NCI-H1417 (cell line): ENCODE measurements at places on chromosomes 7 and 10.

DNA sequence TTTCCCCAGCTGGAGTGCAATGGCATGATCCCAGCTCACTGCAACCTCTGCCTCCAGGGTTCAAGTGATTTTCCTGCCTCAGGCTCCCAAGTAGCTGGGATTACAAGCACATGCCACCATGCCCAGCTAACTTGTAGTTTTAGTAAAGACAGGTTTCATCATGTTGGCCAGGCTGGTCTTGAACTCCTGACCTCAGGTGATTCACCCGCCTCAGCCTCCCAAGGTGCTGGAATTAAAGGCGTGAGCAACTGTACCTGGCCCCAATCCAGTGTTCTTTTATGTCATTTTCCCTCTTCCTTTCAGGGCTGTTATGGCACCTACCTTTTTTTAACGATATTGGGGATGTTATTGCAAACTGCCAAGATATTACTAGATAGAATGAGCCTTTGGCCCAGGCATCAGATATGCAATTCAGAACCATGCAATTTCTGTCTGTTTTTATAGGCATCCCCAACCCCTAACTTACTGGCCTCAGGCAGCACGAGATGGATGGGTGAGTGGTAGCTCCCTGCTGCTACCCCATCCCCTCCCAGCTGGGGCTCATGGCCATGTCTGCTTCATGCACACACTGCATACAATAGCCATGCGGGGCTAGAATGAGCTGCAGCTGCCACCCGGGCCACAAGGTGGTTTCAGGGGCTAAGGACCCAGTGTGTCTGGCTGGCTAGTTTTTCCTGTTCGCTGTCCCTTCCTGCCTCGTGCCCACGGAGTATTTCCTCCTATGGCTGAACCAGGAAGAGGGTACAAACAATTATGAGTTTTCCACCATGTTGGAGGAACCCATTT lies 1080.1 kb upstream of the SORCS1 start:
- DNase-seq: no peak

DNA sequence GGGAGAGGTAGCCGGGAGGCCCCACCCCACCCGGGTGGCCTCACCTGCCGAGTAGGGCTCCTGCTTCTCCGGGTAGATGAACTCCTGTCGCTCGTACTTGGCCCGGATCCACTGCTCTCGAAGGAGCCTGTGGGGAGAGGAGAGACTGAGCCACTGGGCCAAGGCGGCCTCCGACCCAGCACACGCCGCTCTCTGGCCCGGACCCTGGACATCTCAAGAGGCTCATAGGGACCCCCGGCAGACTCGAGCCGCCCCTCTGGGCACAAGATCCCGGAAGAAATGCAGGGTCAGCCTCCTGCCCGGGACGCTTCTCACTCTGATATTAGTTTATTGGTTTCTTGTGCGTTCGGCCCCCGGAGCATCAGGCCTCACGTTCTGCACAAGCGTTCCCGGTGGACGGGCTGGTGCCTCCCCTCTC lies 34.5 kb downstream of the ADAP1 start:
- no peak for DNase-seq

- no peak for DNase-seq
Observed at GRCh38 chr7:29330136-29330535, 135.6 kb downstream of the CHN2 start.

DNA sequence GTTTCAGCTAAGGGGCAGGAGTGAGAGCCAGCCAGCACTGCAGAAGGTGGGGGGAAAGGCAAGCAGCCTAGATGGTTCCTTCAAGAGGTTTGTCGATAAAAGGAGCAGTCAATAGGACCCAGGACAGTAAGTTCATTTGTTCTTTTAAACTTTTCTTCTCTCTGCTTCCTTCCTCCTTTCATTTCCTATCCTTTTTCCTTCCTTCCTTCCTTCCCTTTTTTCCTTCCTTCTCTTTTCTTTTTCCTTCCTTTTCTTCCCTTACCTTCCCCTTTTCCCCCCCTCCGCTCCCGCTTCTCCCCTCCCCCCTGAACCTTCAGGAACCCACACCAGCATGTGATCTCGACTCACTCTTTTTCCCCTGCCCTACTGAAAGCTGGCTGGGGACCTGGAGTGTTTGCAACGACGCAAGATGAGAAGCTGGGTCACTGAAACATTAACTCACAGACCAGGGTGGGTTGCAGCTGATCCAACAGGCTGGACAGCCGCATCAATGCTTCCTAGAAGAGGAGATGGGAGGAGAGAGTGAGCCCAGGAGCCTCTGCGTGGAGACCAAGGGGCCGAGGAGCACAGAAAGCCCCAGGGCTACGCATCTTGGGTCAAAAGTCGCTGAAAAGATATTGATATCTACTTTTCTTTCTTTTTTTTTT lies 103.4 kb upstream of the SDK1 start:
- DNase-seq: no peak

DNA sequence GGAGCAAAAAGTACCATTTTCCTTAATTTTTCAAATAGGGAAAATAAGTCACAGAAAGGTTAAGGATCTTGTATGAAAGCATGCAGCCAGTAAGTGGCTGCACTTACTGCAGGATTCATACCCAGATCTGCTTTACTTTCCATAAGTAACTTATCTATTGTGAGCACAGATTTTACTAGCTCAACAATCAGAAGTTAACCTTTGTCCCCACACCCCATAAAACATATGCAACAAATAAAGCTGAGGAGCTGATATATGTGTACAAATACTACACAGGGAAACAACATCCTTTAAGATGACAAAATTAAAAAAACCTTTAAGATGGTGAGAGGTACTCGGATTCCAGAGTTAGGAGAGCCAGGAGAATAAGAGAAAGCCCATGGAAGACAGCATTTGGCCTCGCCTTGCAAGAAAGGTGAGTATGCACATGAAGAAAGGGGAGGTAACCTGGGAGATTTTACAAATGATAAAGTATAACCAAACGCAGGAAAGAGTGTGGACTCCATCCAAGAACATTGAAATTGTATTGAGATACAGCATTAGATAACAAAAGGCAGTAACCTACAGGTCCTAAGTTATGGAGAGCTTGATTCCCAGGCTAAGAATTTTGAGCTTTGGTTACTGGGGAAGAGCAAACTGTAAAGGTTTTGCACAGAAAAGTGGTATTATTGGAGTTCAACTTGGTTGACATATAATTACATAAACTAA lies 87.1 kb downstream of the ITGB8 start:
- no peak for DNase-seq

GRCh38 chr10:45374350-45375052 lies 485 bp downstream of the ALOX5 start:
- peak; percentile 21 for DNase-seq

GRCh38 chr10:86965986-86966654 lies 2.2 kb upstream of the ADIRF start:
- DNase-seq: no peak

DNA sequence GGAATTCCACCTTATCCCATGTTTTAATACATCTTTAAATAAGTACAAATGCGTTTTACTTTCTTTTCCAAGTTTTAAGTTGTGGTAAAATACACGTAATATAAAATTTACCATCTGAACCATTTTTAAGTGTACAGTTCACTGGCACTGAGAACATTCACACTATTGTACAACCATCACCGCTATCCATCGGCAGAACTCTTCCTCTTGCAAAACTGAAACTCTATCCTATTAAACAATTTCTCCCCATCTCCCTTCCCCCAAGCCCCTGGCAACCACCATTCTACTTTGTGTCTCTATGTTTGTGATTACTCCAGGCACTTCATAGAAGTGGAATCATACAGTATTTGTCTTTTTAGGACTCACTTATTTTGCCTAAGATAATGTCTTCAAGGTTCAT lies 33.8 kb downstream of the HIP1 start:
- DNase-seq: no peak

GRCh38 chr7:91327346-91327745 lies 63.1 kb downstream of the FZD1 start:
- DNase-seq: no peak
